Hepatic stellate cell (primary cell): ENCODE measurements at places on chromosomes 6 and 20.
A peak's percentile ranks its signal among the peaks of the same experiment; 100 is the strongest.

GRCh38 chr20:32789896-32790750 lies 27.9 kb downstream of the DNMT3B start:
- peak; percentile 89 for DNase-seq

GRCh38 chr6:30002871-30003270 lies 58.2 kb upstream of the POLR1H start:
- peak; percentile 29 for DNase-seq

GRCh38 chr6:66926060-66926459 lies 1219.0 kb upstream of the EYS start:
- no peak for DNase-seq

GRCh38 chr6:48818052-48818412 lies 645.0 kb downstream of the MMUT start:
- DNase-seq: no peak

DNA sequence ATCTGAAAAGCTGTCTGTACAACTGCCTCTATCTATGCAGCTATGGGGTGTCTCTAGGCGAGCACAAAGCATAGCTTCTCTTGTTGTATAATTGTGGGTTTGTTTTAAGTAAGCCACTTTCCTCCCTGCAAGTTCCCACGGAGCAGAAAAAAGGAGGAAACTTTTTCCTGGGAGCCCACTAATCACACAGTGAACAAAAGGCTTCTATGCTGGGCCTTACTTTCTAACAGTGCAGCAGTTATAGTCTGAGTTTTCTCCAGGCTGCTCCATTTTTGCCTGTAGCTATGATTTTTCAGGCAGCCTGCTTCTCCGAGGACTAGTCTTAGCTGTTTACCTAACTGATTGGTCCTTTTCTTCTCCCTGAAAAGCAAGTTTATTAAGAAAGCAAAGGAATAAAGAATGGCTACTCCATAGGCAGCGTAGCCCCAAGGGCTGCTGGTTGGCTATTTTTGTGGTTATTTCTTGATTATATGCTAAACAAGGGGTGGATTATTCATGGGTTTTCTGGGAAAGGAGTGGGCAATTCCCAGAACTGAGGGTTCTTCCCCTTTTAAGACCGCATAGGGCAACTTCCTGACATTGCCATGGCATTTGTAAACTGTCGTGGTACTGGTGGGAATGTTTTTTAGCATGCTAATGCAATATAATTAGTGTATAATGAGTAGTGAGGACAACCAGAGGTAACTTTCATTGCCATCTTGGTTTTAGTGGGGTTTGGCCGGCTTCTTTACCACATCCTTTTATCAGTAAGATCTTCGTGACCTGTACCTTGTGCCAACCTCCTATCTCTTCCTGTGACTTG lies 84.3 kb downstream of the OPRM1 start:
- no peak for DNase-seq

GRCh38 chr6:113908801-113909200 lies 51.7 kb downstream of the MARCKS start:
- DNase-seq: peak; percentile 18
